ENCODE measurements at places on chromosomes 3 and 15.

- no peak for DNase-seq
These were observed 37.4 kb downstream of the FRMD5 start for GRCh38 chr15:44157679-44158078.

DNA sequence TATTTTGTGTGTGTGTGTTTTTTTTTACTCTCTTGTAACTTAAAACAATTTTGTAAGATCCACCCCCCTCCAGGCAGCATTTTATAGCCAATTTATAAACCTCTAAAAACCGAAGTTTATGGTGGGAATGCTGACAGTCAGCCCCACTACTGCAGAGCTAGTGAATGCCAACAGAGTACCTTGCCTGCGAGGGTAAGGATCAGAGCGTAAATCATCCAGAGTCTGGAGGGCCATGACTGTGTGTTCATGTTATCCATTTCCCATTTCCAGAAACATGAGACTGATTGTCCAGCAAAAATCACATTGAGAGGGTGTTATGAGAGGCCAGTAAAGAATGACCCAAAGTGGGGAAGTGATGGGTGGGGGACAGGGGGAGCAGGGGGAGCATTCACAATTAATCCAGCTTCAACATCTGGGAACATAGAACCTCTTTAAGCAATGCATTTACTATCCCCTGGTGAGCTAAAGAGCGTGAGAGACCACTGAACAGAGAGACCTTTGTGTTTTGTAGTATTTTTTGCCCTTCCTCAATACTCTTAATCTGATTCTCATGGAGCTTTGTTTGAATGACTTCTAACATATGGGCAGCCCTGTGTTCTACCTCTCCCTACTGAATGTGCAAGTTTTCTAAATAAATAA is 464.5 kb downstream of the RBMS3 start:
- DNase-seq = no peak

GRCh38 chr3:42698911-42699230 is 3.7 kb downstream of the HHATL start:
- DNase-seq = no peak

- no peak for DNase-seq
These were observed 4.5 kb downstream of the LRRC31 start for GRCh38 chr3:169865176-169865767.

GRCh38 chr15:68378595-68378994 is 53.4 kb downstream of the ITGA11 start:
- DNase-seq = no peak

GRCh38 chr3:67489816-67490215 is 164.6 kb downstream of the SUCLG2 start:
- no peak for DNase-seq

DNA sequence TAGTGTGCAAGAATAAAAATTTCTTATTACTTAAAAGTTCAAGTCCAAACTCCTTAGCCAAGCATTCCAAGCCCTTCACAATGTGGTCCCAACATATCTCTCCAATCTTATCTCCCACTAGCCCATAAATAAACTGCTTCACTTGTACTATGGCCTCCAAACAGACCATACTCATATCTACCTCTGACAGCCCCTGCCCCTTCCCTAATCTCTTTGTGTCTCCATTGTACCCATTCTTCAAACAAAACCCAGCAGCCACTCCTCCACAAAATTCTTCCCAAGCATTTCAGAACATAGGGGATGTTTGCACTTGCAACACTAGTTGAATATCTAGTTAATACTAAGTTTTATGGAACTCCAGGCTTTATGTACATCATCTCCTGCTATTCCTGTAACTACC is 30.5 kb downstream of the LCMT2 start:
- no peak for DNase-seq

DNA sequence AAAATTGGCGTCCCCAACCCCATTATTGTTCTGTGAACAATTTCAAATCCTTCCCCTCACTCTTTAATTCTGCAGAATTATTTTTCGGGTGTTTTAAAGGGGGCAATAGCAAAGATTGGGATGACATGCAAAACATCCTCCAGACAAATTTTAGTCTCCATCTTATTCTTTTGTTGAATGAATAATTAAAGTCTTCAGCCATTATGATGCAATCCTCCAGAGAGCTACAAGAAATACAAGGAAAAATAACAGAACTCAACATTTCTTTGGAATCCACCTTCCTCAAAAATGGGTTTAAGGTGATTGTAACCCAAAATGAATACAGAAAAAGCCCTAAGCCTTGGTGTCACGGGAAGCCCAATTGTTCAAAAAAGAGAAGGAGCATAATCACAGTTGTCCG is 49.9 kb downstream of the FOXP1 start:
- DNase-seq = no peak

GRCh38 chr15:87489902-87490665 is 766.5 kb downstream of the NTRK3 start:
- no peak for DNase-seq

DNA sequence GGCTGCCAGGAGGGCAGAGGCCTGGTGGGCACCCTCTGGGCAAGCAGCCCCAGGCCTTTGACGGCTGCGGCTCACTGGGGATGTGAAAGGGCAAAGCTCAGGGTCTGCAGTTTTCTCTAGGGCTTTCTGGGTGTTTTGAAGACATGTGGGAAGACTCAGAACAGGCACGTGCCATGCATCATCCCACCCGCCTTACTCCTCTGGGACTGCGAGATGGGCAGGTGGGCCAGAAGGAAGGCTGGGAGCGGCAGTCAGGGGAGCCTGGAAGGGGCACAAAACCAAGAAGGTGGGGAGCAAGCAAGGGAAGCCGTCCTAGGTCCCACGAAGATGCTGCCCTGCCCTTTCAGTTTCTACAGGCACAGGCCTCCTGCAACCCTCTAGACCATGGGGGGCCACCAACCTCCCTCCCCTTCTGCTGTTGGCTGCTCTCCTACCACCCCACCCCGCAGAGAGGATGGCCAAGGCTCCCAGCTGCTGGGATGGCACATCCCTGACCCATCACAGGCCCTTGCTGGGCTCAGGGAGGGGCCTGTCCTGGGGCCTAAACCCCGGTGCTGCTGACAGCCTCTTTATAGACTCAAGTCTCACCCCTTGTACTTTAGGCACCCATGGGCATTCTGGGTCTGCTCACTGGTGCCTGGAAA is 71.8 kb upstream of the CTSH start:
- DNase-seq = no peak

GRCh38 chr3:137509354-137510045 is 254.6 kb upstream of the SOX14 start:
- no peak for DNase-seq

- DNase-seq = no peak
These were observed 1.9 kb upstream of the IGDCC4 start for GRCh38 chr15:65424683-65425082.

DNA sequence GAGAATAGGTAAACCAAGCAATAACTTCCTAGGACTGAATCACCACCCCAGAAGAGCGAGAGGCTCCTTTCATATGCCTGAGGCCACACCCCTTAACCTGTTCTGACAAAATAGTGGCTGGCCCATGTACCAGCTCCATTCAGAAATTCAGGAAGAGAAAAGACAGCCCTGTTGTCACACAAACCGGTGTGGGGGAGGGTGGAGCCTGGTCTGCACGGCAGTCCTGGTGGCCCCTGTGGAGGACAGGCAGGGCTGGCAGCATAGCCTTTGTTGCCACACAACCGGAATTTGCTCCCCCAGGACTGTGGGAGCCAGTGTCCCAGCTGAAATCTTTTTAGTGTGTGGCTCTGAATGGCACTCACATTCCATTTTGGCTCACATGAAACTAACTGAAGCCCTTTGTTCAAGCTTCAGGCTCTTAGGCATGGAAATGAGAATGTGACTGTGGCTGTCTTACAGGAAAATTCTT is 23.8 kb downstream of the RLBP1 start:
- no peak for DNase-seq

- no peak for DNase-seq
These were observed 170.9 kb downstream of the AKAP13 start for GRCh38 chr15:85551221-85551832.

GRCh38 chr3:130733236-130733875 is 13.3 kb downstream of the PIK3R4 start:
- DNase-seq = no peak

DNA sequence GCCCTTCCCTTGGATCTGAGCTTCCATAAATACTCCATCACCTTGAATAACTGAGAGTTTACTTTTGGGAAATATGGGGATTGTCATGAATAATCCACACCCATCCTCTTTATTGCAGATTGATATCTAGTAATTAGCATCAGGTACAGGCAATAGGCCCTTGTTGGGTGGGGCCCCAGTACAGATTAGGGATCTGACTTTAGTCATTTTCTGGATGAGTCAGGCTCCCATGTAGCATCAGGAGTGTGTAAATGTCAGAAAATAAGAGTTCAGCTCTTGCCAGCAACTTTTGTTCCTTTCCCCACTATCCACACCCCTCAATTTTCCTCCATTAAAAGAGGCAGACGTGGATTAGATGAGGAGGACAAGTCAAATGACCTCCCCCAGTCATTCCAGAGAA is 17.7 kb upstream of the SNRK start:
- DNase-seq = no peak

- DNase-seq = no peak
These were observed 6.8 kb upstream of the SKIL start for GRCh38 chr3:170350515-170351413.

GRCh38 chr15:55823699-55824340 is 80.9 kb upstream of the PRTG start:
- no peak for DNase-seq

- DNase-seq = no peak
These were observed 76.9 kb downstream of the UBP1 start for GRCh38 chr3:33363113-33363800.

DNA sequence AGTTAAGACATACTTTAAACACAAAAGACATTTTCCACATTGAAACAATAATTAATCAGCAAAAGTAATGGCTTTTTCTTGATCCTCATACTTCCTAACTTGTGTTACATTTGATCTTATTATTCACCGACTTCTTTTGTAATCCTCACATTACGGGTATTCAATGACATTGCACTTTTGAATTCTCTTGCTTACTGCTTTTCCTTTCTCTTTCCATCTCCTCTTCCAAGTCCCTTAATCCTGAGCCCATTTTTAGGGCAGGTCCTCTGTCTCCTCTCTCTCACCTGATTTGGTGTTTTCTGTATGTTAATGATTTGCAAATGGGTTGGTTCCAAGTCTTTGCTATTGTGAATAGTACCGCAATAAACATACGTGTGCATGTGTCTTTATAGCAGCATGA is 48.5 kb upstream of the RAP2B start:
- DNase-seq = no peak

DNA sequence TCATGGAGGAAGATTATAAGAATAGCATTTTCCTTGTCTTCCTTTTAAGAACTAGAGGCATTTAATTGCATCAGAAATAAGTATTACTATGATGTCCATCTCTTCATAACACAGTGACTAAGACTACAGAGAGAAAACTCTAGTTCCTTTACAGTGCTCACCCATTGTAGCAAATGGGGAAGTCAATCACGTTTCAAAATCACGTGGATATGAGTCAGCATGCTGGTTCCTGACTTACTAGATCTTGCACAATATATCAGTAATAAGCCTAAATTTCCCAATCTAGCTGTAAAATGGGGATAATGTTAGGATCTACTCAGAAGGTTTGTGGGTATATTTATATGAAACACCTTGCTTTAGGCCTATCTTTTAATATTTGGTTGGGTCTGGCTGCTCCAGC is 254.8 kb upstream of the EOMES start:
- no peak for DNase-seq

- no peak for DNase-seq
These were observed 765.5 kb downstream of the OTOL1 start for GRCh38 chr3:162262129-162262528.

DNA sequence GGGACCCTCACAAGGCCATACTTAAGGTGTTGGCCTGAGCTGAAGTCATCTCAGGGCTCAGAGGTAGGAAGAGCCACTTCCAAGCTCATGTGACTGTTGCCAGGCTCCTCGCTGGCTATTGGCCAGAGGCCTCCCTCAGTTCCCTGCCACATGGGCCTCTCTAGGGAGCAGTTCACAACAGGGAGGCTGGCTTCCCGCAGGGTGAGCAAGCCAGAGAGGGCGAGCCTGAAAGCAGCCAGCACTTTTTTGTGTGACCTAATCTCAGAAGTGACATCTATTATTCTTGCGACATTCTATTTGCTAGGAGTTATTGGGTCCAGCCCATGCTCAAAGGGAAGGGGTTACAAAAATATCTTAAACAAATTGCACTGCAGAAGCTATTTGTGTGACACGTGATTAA is 201.4 kb downstream of the SSR3 start:
- no peak for DNase-seq

DNA sequence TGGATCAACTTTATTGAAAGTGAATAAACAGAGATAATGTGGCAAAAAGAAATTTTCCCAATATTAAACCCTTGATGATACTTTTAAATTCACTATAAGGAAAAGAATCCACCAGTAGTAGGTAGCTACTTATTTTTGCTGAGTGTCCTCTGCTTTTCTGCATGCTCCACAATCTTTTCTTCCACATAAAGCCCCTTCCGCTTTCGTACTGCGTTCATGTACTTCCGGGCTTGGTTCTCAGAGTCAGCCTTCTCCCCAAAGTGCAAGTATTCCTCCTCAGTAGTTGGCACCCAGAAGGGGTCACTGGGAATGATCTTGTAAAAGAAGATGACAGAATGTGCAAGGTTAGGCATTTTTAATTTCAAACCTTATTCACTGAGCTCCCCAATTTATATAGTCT is 84.4 kb upstream of the MEX3B start:
- DNase-seq = no peak

GRCh38 chr3:94020293-94020692 is 8.1 kb downstream of the STX19 start:
- DNase-seq = no peak

- DNase-seq = no peak
These were observed 54.3 kb upstream of the FGD5 start for GRCh38 chr3:14764331-14765059.

- no peak for DNase-seq
These were observed 53.5 kb downstream of the BSN start for GRCh38 chr3:49607796-49608195.

- no peak for DNase-seq
These were observed 945.6 kb downstream of the MCTP2 start for GRCh38 chr15:95176794-95177577.

DNA sequence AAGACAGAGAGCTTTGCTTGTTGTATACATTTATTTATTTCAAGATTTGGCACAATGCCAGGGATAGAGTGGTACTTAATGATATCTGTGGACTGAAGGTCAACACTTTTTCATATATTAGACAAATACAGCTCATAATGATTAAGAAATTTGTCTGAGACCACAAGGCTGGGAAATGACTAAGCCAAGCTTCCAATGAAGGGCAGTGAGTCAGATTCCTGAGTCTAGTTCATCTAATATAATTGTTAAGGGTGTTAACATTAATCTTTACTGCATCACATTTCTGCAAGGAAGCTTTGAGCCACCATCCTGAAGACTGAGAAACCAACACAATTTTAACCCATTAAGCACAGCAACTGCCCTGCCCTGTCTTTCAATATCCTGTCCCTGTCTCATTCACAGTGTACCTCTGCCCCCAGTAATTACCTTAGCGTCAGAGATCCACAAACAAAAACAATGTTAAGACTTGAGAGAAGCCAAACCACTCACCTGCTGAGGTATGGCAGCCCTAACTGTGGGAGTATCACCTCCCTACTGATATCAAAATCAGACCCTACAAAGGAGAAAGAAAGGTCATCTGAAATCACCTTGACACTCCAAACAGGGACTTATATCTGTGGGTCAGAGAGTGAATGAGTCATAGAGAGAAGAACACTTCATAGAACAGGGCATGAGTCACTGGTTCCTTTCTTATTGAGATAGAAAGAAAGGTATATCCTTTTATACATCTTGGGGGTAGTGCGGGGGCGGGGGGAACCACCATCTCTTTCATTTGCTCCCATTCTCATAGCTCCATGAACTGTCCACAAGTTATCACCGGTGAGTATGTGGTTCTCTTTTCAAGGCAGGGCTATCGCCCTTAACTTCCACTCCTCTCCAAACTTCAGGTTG is 74.7 kb downstream of the MAGI1 start:
- DNase-seq = peak; percentile 7
